Lower leg skin (tissue), 4 donors: ENCODE measurements at places on chromosomes 3 and 15. TPM values are rescaled to one million over a fixed set of nuclear protein-coding genes. Genes with fewer than 3 reads are reported as not detected.

DNA sequence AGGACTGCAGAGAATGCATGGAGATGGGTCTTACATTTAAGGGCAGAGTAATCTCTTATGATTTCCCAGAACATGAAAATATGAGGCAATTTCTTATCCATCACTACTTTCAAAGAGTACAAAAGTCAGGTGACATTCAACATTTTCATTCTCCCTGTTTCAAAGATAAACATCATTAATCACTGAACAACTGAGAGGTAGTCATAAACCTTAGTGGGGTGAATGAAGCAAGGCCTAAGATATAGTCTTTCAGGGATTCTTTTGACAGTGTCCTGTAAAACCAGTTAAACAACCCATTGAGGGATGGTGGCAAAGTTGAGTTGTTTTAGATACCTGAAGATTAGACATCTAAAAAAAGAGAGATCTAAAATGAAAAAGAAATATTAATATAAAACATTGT lies 271.6 kb upstream of the CBLB start:
- DNase-seq: no peak

GRCh38 chr3:148089171-148089570 lies 608.5 kb upstream of the AGTR1 start:
- DNase-seq: no peak

DNA sequence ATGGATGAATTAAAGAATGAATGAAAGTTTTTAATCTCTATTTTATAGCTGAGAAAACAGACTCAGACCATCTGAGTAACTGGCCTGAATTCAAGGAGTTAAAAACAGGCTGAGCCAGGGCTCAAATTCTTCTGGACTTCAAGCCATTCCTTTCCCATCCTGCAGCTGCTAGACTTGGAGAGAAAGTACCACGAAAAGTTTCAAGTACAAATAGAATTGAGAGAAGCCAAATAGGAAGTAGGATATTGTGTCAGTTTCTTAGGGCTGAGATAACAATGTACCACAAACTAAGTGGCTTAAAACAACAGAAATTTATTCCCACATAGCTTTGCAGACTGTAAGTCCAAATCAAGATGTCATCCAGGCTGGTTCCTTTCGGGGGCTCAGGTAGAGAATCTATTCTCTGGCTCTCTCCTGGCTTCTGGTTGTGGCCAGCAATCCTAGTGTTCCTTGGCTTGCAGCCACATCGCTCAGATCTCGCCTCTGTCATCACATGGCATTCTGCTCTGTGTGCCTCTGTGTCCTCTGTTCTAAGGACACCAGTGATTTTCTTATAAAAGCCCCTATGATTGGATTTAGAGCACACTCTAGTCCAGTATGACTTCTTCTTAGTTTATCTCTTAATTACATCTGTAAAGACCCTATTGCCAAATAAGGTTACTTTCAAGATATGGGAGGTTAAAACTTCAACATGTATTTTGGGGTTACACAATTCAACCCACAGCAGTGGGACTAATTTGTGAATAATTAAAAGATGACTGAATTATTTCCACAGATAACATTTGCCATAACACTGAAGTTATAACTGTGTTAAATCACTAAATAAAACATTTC lies 25.7 kb upstream of the GOLIM4 start:
- DNase-seq: no peak

DNA sequence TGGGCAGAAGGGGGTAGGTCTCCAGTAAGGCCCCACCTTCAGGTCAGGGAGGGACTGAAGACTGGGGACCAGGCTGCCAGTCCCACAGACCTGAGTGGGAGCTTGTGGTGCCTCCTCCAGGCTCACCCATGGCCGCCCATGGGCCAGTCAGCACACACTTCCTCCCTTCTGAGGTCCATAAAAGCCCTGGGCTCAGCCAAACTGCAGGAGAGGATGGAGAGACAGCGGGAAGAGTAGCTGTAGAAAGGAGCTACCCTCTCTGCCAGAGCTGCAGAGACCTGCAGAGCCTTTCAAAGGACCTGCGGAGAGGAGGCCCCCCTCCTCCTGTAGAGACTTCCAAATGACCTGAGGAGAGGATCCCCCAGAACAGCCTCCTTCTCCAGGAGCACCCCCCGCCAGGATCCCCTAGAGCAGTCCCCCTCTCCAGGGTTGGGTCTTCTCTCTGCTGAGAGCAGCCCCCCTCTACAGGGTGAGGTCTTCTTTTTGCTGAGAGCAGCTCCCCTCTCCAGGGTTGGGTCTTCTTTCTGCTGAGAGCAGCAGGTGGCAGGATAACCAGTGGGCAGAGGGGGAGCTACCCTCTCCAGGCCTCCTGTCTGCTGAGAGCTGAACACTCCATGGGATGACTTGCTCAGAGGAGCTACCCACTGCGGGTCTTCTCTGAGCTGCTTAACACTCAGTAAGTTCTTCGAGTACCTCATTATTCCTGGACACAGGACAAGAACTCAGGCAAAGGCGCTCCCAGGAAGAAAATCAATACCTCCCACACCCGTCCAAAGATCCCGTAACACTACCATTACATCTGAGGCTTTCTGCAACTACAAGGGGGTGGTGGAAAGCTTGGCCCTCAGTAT lies 5.0 kb upstream of the SKIC8 start:
- DNase-seq: no peak

GRCh38 chr3:111723293-111724215 lies 128.4 kb upstream of the ZBED2 start:
- no peak for DNase-seq

- DNase-seq: no peak
These were observed 41.9 kb downstream of the EDEM1 start for GRCh38 chr3:5229414-5229813.

DNA sequence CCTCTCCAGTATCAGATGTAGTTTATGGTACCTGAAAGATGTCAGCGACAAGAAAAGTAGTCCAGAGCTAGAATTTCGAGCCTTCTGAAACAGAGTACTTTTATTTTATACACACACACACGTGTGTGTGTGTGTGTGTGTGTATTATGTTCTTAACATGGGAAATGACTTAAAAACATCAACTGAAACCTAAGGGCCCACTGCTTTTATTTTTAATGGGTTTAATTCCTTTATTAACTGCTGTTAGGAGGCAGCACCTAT lies 1.9 kb downstream of the TCF12 start:
- no peak for DNase-seq

DNA sequence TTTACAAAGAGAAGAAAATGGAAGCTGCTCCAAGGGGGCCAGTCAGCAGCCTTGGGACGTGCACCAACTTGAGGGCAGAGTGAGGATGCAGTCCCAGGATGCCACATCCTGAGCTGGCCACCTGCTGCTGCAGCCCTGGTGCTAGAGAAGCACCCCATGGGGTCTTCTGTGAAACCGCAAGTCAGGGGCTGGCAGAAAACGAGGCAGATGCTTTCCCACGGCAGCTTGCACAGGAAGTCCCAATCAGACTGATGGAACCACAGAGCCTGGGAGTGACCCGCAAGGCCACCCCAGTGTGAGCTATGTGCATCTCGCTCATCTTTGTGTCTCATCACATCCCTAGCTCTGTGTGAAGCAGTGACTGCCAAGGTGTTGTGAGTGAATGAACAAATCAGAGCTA lies 76.5 kb downstream of the NUP210 start:
- DNase-seq: no peak

- DNase-seq: no peak
These were observed 124.6 kb upstream of the KCNAB1 start for GRCh38 chr3:155995525-155996370.

DNA sequence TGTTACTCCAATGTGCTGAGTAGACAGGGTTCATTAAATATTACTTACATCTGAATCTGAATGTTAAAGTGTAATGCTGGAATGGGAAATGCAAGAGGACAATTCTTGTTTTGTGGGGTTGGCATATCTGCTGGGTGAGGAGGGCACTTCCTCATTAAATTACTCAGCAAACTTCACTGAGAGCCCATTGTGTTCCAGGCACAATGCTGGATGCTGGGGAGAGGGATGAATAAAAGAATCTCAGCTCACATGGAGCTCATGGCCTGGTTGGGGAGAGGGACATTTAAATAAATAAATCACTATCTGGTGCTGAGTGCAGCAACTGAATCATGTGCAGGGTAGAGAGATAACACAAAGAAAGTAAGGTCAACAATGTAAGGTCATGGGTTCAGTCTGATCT lies 199.2 kb upstream of the CFAP20DC start:
- no peak for DNase-seq

The CPA3 gene
- 6.3 TPM for total RNA-seq

The ATP8B4 gene
- 2.8 TPM for total RNA-seq

The NBEAL2 gene
- 519 TPM for total RNA-seq

The BOC gene
- 75.3 TPM for total RNA-seq

The MSL2 gene
- total RNA-seq: 38.0 TPM
